ENCODE measurements at places on chromosomes 6 and 20. TPM values are rescaled to one million over a fixed set of nuclear protein-coding genes. Genes with fewer than 3 reads are reported as not detected.

ATP9A gene
- 1.8 TPM for total RNA-seq

MUC21 gene
- total RNA-seq: not detected

FAM120B gene
- total RNA-seq: 15.0 TPM

GABRR1 gene
- not detected for total RNA-seq

OR2J3 gene
- total RNA-seq: not detected

VGLL2 gene
- 0.75 TPM for total RNA-seq

DNA sequence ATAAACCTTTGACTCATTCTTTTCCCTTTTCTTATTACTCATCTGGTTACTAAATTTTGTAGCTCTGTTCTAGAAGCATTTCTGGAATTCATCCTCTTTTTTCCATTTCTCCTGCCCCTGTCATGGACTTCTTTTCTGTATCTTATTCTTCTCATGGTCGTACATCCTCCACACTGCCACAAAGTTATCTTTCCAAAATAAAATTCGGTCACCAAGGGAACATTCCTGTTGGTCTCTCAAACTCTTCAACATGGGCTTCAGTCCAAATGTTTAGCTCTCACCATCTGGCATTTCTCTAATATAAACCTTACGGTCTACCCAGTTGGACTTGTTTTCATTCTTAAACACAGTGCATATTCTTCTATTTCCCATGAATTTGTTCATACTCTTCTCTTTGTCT lies 428.8 kb upstream of the ID4 start:
- no peak for DNase-seq

GRCh38 chr6:10736731-10737130 lies 10.9 kb upstream of the TMEM14B start:
- no peak for DNase-seq

DNA sequence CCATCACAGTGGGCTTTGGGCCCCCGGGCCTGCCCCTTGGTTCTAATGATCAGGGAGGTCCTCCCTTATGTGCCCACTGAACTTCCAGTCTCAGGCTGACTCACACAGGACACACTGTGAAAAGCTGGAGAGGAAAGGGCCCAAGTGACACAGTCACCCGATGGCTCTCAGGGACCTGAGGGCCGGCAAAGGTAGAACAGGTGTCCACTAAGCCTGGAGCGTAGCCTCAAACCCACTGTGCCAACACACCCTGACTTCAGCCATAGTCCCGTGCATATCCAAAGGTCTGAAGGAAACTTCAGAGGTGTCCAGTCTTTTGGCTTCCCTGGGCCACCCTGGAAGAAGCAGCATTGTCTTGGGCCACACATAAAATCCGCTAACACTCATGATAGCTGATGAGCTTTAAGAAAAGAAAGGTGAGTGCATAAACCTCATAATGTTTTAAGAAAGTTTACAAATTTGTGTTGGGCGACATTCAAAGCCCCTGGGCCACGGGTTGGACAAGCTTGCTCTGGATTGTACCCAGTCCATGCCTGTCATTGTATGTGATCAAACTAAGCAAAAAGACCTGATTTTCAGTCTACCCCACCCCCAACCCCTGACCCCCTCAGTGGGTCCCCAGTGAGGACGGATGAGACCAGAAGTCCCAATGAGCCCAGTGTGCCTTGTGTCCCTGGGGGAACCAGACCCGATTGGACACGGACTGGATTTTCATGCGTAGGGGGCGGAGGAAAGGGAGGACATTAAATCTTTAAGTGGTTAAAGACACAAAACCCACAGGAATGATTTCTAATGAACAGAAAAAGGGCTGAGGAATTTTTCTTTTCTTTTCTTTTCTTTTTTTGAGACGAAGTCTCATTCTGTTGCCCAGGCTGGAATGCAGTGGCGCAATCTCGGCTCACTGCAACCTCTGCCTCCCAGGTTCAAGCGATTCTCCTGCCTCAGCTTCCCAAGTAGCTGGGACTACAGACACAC lies 6.1 kb downstream of the RAMACL start:
- no peak for DNase-seq

GRCh38 chr6:144586986-144587385 lies 301.9 kb downstream of the UTRN start:
- no peak for DNase-seq

- DNase-seq: peak; percentile 80
Observed at GRCh38 chr6:11650025-11650696, 112.6 kb downstream of the TMEM170B start.

GRCh38 chr20:35232575-35232974 lies 6.1 kb downstream of the MMP24 start:
- no peak for DNase-seq

GRCh38 chr20:63278661-63279060 lies 6.0 kb downstream of the ARFGAP1 start:
- DNase-seq: no peak

- DNase-seq: peak; percentile 99
Observed at GRCh38 chr6:107698146-107698545, 126.0 kb downstream of the SCML4 start.

DNA sequence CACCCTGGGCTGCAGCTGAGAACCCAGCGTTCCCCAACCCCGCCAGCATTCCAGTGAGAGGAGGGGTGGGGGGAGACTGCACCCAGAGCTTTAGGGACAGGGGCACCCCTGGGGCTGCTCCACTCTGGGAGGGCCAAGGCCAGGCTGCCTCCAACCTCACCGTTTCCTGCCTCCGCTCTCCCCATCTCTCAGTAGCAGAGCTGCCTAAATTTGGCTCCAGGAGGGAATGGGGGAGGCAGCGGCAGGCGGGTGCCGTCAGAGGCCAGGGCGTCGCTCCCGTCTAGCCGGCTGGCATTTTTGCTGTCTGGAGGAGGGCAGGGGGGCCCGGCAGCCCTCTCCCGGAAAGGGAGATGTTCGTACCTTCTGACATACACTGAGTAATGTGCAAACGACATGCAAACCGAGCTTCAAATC lies 46.6 kb downstream of the NOL4L start:
- DNase-seq: no peak

- DNase-seq: no peak
Observed at GRCh38 chr20:52978851-52979250, 6.7 kb downstream of the TSHZ2 start.

DNA sequence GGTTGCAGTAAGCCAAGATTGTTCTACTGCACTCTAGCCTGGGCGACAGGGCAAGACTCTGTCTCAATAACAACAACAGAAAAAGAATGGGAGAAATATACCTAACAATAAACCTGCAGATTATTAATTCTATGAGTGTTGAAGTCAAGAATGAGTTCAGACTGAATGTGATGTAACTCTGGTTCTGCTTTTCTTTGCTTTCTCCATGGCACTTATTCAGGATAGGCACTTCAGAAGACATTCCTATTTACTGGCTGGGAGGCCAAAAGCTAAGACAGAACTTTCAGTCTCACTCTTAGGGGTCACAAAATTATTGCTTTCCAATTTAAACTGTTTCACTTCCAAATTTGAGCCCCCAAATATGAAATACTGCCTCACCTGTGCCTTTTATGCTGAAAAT lies 15.7 kb upstream of the PRIM2 start:
- DNase-seq: no peak

DNA sequence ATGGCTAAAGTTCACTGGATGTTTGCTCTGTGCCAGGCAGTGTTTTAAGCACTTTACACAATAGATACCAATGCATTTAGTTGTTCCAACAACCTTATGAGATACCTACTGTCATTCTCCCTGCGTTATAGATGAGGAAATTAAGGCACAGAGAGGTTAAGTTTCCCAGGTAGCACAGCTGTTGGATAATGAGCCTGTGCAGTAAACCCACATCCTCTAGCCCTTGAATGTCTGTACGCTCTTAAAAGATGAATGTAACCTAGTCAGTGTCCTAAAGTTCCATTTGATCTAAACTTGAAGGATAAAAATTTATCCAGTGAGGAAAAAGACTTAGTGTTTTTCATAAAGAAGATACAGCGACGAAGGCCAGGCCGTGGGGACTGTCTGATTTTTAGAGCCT lies 28.0 kb downstream of the HFE start:
- DNase-seq: no peak

- no peak for DNase-seq
Observed at GRCh38 chr6:97147421-97147820, 135.6 kb downstream of the MMS22L start.

All from LHCN-M2 (cell line).